Activated CD8-positive, alpha-beta memory T cell treated with anti-CD3 and anti-CD28 coated beads for 1 hour (primary cell): ENCODE measurements at places on chromosomes 6 and 20.

DNA sequence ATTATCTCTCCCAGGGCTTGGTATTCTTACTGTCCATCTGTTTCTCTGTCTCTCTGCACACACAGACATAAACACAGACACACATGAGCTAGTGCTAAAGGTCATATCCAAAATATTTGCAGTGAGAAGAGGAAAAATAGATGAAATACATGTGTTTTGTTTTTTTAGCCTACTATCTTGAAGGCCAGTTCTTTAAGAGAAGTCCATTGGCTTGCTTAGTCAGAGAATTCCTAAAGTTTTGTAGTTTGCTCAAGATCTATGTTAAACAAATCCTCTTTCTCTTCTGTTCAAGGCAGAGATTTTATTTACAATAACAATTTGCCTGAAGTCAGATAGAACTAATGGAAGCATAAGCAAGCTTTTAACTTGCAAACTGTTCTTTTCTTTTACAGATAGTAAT is 120.0 kb upstream of the AKIRIN2 start:
- no peak for DNase-seq

GRCh38 chr6:16711546-16712254 is 49.6 kb downstream of the ATXN1 start:
- no peak for DNase-seq

- no peak for DNase-seq
Measured at GRCh38 chr6:3592371-3592941, 135.6 kb upstream of the SLC22A23 start.

DNA sequence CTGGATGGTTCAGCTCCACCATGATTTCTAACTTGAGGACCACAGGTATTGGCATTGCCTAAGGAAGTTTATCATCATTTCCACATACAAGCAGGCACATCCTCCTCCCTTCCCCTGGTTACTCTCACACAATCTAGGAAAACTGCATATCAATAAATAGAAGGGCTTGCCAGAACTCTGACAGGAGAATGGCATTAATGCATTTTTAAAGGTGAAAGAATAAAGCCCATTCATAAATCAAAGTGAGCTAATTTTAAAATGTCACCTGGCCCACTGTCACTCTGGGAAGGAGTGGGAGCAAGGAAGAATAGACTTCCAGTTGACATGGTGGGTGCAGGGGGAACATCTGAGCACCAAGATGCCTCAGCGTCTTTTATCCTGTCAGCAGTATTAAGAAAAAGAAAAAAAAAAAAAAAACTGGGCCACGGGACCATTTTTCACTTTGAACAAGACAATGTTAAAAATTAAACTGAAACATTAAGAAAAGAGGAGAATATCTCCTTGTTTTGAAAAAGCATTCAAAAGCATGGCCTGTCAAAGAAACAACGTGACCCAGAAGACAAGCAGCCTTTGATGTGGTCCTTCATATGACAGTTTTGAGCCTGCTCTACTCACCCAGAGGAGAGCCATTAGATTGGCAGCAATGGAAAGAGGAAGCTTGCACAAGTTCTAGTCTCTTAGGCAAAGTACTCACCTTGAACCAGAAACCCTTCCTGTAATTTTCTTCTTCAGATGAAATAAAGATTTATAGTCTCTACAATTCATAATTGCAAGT is 39.3 kb upstream of the SMLR1 start:
- no peak for DNase-seq

- DNase-seq = no peak
Measured at GRCh38 chr6:14658886-14659561, 541.5 kb downstream of the CD83 start.

DNA sequence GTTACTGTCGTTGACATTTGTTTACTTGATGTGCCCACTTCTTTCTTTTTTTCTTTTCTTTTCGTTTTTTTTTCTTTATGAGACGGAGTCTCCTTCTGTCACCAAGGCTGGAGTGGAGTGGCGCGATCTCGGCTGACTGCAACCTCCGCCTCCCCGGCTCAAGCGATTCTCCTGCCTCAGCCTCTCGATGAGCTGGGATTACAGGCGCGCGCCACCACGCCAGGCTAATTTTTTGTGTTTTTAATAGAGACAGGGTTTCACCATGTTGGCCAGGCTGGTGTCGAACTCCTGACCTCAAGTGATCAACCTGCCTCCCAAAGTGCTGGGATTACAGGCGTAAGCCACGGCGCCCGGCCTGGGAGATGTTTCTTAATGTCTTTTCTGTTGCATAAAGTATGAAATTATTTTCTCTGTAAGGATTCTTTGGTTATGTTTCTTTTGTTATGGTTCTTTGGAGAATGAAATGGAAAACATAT is 33.3 kb upstream of the PRSS16 start:
- no peak for DNase-seq

GRCh38 chr6:11271228-11272020 is 39.0 kb upstream of the NEDD9 start:
- DNase-seq = no peak

- no peak for DNase-seq
Measured at GRCh38 chr6:23403460-23403859, 722.6 kb upstream of the NRSN1 start.

GRCh38 chr6:90219209-90219985 is 77.2 kb downstream of the BACH2 start:
- no peak for DNase-seq

GRCh38 chr6:135638108-135638507 is 140.6 kb upstream of the AHI1 start:
- DNase-seq = no peak

- DNase-seq = no peak
Measured at GRCh38 chr20:56993020-56993559, 273.4 kb downstream of the BMP7 start.

GRCh38 chr6:8658416-8658815 is 223.1 kb upstream of the SLC35B3 start:
- DNase-seq = no peak

- DNase-seq = no peak
Measured at GRCh38 chr20:4554346-4554745, 167.4 kb upstream of the PRND start.

GRCh38 chr6:157272866-157273755 is 50.2 kb downstream of the TMEM242 start:
- no peak for DNase-seq

DNA sequence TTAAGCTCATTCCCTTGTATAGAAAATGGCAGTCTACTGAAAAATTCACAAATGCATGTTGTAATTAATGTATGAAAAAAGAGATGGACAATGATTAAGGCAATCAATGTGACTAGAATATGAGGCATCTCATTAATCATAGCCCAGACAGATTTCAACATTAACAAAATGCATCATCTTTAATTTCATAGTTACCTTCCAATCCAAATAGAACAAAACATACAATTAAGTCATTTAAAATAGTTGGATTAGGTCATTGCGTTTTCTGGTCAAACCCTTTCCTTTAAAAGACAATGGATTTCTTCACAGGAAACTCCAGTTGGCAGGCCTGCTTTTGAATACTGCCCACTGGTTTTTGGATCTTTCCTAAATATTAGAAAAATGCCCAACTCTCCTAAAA is 203.9 kb downstream of the HAO1 start:
- DNase-seq = no peak

GRCh38 chr6:14641423-14642135 is 524.0 kb downstream of the CD83 start:
- DNase-seq = no peak

- DNase-seq = peak; percentile 54
Measured at GRCh38 chr6:161370880-161371279, 97.0 kb upstream of the AGPAT4 start.

GRCh38 chr6:10565913-10566312 is 44.8 kb downstream of the GCNT2 start:
- no peak for DNase-seq

GRCh38 chr6:39280247-39280731 is 33.9 kb downstream of the KCNK17 start:
- DNase-seq = no peak

DNA sequence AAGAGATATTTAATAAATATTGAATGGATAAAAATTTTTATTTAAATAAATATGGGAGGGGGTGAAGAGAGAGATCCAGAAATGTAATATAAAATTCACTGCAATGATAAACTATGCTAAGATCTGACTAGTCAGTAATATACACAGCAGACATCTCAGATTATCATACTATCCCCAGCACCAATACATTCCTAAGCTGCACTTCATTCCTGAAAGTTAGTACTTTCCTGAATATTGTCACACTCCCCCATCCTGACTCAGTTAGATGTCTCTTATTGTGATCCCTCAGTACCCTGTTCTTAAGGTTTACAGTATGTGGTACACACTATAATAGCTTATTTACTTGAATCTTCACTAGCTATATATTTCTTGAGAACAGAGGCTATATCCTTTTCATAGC is 88.3 kb upstream of the KCNQ5 start:
- no peak for DNase-seq

DNA sequence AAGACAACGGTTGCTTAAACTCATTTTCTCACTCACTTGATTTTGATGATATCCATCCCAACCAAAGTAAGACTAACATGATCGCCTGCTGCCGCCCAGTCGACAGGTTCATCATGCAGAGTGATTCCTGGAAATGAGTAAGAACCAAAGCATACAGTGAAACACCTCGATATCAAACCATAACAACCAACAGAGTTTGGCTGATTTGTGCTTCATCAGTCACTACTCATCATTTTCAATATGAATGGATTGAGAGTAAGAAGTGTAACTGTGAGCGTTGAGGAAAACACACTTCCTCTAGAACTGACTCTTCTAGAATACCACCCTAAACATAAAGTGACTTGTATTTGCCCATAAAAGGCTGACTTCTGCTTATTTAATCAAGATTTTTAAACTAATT is 29.2 kb upstream of the ALDH8A1 start:
- no peak for DNase-seq

DNA sequence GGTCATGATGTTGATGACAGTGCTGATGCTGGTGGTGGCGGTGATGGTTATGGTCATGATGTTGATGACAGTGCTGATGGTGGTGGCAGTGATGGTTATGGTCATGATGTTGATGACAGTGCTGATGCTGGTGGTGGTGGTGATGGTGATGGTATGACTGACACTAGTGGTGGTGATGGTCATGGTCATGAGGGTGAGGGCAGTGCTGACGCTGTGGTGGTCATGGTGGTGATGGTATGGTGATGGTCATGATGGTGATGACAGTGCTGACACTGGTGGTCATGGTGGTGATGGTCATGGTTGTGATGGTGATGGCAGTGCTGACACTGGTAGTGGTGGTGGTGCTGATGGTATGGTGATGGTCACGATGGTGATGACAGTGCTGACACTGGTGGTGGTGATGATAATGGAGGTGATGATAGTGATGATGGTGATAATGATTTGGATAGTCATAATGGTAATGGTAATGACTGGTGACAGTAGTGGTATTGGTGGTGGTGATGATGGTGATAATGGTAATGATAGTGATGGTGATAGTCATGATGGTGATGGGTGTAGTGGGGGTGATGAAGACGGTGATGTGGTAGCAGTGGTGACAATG is 206.2 kb downstream of the CDH4 start:
- DNase-seq = no peak

GRCh38 chr20:24734139-24734538 is 214.9 kb upstream of the CST7 start:
- no peak for DNase-seq

GRCh38 chr6:149484733-149485700 is at the start of gene ZC3H12D:
Gene ZC3H12D, minus strand, starts transcription at chr6:149485014. Its CDS starts 10,471 bp downstream, at chr6:149474543.
- peak; percentile 65 for DNase-seq

- no peak for DNase-seq
Measured at GRCh38 chr20:3658019-3658715, 5.0 kb downstream of the GFRA4 start.

DNA sequence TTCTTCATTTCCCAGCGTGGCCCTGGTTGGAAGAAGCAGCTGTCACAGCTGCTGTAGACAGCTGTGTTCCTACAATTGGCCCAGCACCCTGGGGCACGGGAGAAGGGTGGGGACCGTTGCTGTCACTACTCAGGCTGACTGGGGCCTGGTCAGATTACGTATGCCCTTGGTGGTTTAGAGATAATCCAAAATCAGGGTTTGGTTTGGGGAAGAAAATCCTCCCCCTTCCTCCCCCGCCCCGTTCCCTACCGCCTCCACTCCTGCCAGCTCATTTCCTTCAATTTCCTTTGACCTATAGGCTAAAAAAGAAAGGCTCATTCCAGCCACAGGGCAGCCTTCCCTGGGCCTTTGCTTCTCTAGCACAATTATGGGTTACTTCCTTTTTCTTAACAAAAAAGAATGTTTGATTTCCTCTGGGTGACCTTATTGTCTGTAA is 292.7 kb downstream of the ESR1 start:
- no peak for DNase-seq

DNA sequence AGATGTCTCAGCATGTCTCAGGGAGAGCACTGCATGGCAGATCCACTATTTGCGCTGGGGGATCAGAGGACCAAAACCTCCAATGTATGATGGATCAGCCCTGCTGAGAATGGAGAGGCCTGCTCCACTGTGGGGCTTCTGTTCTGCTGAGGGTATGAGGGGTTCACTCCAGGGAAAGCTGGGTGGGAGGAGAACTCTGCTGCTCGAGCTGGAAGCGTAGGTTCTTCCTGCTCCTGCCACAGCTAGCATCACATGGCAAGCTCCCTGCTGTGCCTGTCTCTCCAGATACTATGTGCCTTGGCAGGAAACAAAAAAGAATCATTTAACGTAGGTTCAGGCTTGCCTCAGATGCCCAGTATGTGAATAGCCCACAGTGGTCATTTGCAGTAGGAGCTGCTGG is 105.8 kb downstream of the EPM2A start:
- DNase-seq = no peak

DNA sequence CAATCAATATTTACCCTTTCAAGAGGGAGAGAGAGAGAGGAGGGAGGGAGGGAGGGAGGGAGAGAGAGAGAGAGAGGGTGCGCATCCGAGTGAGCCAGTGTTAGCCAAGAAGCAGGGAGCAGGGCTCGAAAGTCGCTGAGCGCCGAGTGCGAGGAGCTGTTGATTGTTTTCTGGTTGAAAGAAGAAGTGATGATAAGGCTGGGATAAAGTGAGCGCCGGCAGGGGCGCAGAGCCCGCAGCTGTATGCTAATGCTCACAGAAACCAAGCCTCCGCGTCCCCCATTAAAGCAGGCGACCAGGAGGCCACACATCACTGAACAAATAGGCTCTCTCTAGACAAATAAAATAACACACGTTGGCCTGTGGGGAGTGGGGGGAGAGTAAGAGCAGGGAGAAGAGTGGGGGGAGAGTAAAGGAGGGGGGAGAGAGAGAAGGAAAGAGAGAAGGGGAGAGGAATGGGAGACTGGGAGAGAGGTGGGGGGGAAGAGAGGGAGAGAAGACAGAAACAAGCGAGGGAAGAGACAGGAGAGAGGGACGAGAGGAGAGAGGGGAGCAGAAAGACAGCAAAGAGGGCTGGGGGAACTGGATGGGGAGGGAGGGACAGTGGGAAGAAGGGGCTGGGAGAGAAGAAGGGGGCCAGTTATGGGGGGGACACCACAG is 5.0 kb upstream of the INSM1 start:
- DNase-seq = no peak

DNA sequence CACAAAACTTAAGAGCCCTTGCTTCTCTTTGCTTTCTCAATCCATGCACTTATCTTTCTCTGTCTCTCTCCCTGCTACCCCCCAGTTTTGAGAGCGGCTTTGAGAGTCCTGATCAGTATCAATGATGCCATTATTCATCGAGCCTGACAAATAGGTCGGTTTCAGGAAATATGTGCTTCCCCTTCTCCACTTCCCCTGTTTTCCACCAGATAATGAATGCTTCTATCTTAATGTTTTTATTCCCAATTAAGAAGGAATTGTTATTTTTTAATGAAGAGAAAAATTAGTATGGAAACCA is 117.7 kb downstream of the KIF13A start:
- no peak for DNase-seq

- DNase-seq = no peak
Measured at GRCh38 chr6:140051521-140052512, 677.4 kb upstream of the CITED2 start.
